ENCODE measurements at places on chromosomes 6 and 20.

DNA sequence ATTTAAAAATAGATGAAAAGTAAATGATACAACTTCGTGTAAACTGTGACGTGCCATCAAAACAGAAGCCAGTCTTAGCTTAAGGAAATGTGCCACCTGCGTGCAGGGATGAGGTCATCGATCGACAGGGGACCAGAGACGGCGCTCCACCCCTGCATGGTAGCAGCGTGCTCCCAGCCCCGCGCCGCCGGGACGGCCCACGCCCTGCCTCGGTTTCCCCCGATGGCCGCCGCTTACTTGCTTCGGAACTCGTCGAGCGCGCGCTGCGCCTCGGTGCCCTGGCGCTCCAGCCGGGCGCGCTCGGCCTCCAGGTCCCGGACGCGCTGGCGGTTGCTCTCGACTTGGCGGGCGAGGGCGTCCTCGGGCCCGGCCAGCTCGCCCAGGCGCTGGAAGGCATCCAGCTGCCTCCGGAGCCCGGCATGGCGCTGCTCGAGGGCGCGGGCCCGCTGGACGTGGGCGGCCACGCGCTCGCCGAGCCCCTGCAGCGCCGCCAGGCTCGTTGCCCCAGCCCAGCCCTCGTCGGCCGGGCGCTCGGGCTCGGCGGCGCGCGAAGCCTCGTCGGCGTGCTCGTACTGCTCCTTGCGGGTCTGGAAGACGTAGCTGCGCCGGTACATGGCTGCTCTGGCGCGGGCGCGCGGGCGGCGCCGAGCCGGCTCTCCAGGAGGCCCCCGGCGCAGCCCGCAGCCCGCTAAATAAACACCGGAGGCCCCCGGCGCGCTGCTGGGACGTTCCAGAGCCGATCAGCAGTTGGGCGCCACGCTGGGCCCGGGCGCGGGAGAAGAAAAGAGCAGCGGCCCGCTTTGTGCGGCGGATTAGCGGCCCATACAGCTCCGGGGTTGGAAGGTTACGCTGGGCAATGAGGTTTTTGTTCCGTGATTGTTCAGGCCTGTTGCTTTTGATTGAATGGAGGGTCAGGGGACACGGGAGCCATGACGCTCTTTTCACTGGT, at the start of gene BFSP1:
BFSP1 (minus strand) TSS at position 664 of the 949 bp plus-strand sequence; CDS start at position 614, 50 bp downstream.
- peak; percentile 47 for DNase-seq

DNA sequence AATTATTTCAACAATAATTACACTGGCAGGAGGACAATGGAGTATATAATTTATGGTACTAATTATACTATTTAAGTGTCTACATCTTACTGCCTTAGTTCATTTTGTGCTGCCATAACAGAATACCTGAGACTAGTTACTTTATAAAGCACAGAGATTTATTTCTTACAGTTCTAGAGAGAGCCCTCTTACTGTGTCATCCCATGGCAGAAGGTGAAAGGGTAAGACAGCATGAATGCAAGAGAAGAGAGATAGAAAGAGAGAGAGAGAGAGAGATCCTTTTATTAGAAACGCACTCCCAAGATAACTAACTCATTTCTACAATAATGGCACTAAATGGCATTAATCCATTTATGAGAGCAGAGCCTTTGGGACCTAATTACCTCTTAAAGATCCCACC, 314.7 kb downstream of the EPM2A start:
- no peak for DNase-seq

DNA sequence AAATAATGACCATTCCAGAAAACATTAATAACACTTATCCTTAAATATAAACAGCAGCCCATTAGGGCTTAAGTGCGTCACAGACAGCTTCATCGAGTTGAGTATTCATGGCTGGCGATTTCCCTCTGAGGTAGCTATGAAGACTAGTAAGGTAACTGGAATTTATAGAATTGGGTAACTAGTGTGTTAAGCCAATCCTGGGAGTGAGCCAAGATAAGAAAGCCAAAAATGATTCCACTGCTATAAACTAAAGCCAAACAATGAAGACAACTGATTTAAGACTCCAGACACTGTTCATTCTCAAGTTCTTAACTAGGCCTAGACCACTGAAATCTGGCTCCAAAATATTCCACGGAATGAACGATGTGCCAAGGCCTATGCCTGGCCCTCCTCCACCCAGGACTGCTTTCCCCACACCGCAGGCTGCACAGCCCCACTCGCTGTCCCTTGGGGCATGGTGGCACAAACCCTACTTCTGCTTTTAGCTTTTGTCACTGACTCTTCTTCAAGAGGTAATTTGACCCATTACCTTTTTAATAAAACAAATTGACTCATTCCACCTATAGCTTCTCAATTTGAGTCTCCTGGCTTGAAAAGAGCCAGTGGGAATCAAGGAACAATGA, 66.0 kb downstream of the BLOC1S5 start:
- DNase-seq: no peak

- DNase-seq: no peak
Observed at GRCh38 chr6:139287868-139288267, 3.9 kb downstream of the TXLNB start.

- no peak for DNase-seq
Observed at GRCh38 chr6:108291091-108291490, 3.8 kb upstream of the AFG1L start.

- DNase-seq: no peak
Observed at GRCh38 chr20:16028923-16029322, 544.3 kb downstream of the KIF16B start.

DNA sequence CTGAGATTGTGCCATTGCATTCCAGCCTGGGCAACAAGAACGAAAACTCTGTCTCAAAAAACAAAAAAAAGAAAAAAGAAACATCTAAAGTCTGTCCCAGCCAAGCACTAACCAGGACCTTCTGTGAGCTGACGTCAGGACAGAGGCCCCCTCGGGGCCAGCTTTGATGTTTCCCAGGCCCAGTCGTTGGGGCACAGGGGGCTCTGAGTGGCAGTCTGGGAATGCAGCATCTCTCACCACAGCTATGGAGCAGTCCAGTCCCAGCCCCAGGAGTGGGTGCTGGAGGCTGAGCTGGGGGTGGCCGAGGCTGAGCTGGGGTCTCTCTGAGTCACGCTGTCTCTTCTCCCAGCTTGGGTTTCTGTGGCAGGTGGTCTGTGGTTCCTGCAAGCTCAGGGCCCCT, 46.0 kb upstream of the SRF start:
- no peak for DNase-seq

DNA sequence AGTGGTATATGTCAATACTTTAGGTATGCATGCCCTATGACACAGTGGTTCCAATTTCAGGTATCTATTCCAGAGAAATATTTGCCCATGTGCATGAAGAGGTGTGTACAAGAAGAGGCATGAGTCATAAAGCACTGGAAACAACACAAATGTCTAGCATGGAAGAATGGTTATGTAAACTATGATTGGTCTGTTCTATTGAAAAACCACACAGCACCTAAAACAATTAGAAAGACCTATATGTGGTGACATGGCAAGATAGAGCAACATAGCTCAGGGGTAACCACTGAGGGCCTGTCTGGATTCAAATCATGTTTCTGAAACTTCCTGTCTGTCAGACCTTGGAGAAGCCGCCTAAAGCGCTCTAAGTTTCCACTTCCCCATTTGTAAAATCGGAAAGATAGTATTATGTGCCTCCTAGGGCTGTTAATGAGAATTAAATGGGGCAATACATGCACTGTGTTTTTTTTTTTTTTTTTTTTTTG, 76.0 kb upstream of the SHLD1 start:
- DNase-seq: peak; percentile 86

- DNase-seq: peak; percentile 97
Observed at GRCh38 chr6:26043384-26044139, 43.7 kb upstream of the HFE start.

GRCh38 chr6:90274451-90275030, 22.1 kb downstream of the BACH2 start:
- DNase-seq: no peak

DNA sequence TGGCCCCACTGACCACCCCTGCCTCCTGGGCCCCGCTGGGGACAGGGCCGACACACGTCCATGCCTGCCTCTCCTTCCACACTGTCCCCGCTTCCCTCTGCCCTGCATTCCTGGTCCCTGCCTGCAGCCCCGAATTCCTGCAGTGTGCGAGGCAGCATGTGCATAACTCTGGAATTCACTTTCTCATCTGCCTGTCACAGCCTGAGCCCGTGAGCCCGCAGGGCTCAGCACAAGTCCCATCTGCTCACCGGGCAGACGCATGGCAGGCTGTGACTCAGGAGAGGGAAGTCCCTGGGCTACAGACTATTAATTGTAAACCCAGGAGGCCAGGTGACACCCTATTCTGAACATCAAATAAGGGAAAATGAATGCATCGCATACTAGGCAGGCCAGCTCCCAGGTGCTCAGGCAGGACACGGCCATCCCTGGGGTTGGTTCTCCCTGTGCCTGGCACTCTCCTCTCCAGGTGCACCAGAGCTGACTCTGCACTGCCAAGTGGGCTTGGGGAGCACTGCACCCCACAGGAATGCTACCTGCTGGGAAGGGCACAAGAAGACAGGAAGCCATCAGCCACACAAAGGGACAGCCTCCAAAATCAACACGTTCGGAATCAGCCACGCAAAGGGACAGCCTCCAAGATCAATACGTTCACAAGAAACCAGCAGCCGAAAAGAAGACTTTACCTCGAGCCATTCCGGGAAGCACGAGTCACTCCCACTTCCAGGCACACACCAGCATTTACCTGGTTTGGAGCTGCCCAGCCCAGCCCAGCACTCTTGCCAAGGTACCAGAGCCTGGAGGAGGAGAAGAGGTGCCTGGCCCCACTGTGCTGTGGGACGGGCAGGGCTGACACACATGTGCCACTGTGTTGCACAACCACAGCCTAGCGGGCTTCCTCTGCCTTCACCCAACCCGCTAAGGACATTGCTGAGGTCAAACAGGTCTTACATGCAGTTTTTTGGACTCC, 65.9 kb downstream of the DLL1 start:
- peak; percentile 67 for DNase-seq

DNA sequence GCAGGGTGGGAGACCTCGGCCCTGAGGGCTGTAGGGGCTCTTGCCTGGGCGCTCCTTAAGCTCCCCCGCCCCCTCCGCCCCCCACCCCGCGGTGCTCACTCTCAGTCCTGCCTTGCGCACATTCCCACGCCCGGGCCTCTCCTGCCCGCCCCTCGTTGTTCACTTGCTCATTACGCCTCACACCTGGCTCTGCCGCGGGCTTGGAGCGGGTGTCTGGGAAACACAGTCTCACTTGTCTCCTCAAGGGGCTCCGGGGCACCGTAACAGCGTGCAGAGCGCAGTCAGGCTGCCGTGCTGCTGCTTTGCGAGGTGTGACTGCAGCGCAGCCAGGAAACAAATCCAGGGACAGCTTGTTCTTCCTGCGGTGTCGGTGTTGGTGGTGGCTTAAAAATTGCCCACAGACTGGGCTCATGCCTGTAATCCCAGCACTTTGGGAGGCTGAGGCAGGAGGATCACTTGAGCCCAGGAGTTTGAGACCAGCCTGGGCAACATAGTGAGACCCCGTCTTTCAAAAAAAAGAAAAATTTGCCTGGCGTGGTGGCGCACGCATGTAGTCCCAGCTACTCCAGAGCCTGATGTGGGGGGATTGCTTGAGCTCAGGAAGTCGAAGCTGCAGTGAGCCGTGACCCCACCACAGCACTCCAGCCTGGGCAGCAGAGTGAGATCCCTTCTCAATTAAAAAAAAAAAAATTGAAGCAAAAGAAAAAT, 4.6 kb downstream of the NPBWR2 start:
- DNase-seq: no peak

DNA sequence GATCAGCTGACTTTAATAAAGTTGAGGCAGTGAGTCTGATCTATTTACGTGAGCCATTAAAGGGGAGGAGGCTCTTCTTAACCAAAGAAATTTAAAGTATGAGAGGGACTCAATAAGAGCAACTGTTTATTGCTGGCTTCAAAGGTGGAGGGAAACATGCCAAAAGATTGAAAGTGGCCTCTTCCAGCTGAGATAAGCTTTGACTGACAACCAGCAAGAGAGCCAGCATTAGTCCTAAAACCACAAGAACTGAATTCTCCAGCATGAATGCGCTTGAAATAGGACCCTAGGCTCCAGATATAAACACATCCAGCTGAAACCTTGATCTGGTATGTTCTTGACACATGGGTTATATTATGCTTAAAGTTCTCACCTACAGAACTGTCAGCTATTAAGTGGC, 123.1 kb upstream of the GJE1 start:
- DNase-seq: no peak

GRCh38 chr20:56592211-56592610, 36.9 kb upstream of the TFAP2C start:
- DNase-seq: no peak

DNA sequence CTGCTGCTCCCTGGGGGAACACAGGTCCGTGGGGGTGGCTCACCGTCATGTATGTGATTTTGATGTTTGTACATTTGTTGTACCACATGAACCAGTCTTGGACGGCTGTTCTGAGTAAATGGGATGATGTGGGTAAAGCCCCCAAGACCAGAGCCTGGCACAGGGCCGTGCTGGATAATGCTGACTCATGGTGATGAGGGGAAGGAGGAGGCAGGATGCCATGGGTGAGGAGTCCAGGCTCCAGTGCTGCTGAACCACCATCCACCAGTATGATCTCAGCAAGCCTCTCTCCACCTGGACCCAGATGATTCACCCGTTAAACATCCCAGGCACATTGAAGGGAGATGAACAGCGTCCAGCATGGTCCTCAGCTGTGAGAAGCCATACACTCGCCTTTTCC, 9.6 kb upstream of the APCDD1L start:
- no peak for DNase-seq

GRCh38 chr6:108689272-108690161, 128.8 kb downstream of the FOXO3 start:
- DNase-seq: peak; percentile 61

DNA sequence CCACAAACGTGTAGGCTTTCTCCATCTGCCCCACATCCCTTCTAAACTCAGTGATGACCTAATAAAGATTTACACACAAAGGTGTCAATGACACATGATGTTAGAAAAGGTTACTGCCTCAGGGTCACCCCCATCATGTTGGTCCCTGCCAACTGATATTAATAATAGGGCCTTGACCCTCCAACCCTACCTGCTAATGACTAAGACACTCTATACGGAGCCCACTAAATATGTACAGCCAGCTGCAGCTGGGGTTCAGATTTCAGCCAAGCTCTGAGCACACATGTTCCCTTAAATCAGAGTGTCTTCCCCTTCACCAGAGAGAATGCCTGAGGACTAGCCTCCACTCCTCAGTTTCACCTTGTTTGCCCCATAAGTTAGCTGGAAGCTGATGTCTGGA, 67.4 kb upstream of the SNRPB2 start:
- DNase-seq: no peak

DNA sequence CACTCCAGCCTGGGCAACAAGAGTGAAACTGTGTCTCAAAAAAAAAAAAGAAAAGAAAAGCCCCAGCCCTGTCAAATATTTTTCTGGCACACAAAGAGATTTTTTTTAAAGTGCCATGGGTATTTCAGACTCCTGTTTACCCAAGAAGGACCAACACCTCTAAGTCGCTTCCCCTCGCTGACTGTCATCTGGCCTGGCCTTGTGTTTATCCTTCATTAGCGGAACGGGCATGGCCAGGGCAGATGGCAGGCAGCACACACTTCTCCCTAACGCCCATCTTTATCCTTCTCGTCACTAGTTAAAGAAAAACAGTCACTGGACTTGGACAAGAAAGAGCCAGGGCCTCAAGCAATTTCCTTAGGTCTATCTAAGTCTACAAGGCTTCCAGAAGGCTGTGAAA, 7.3 kb upstream of the CBFA2T2 start:
- DNase-seq: no peak

- DNase-seq: peak; percentile 86
Observed at GRCh38 chr20:407953-408842, at the start of gene RBCK1. TSS of gene RBCK1 (plus strand) at chr20:408299. CDS start at chr20:408758, 459 bp downstream.

GRCh38 chr6:159533568-159533967, 159.5 kb downstream of the SOD2 start:
- no peak for DNase-seq

Measured in suppressor macrophage (primary cell).